ENCODE measurements at places on chromosomes 3 and 15. TPM values are rescaled to one million over a fixed set of nuclear protein-coding genes. Genes with fewer than 3 reads are reported as not detected.

The KATNBL1 gene
- total RNA-seq: 38.7 TPM

The IL20RB gene
- 0.67 TPM for total RNA-seq

The ROBO2 gene
- total RNA-seq: not detected

The SYNPR gene
- total RNA-seq: not detected

The CHL1 gene
- total RNA-seq: not detected
